CD4-positive, alpha-beta T cell (primary cell): ENCODE measurements at places on chromosomes 16 and 17.

GRCh38 chr16:30351586-30352419, 3.3 kb downstream of the CD2BP2 start:
- no peak overlapping the region for H3K4me3 ChIP-seq
- no peak overlapping the region for H3K27ac ChIP-seq
- no peaks in the 10 kb centered on the region for H3K27me3 ChIP-seq
- H3K4me1 ChIP-seq = peaks cover 35% of the 10 kb centered on the region
- H3K36me3 ChIP-seq = peaks cover 39% of the 10 kb centered on the region
- no peak for DNase-seq

- no peaks in the 10 kb centered on the region for H3K36me3 ChIP-seq
- no peak overlapping the region for H3K27ac ChIP-seq
- no peaks in the 10 kb centered on the region for H3K27me3 ChIP-seq
- no peak overlapping the region for H3K4me3 ChIP-seq
- DNase-seq = no peak
- H3K4me1 ChIP-seq = no peaks in the 10 kb centered on the region
Measured at GRCh38 chr16:81127051-81127450, 30.9 kb upstream of the GCSH start.

- no peak overlapping the region for H3K4me3 ChIP-seq
- no peak overlapping the region for H3K27ac ChIP-seq
- no peaks in the 10 kb centered on the region for H3K4me1 ChIP-seq
- no peaks in the 10 kb centered on the region for H3K36me3 ChIP-seq
- no peak for DNase-seq
Measured at GRCh38 chr16:60510941-60511340, 1525.3 kb downstream of the CDH8 start.

DNA sequence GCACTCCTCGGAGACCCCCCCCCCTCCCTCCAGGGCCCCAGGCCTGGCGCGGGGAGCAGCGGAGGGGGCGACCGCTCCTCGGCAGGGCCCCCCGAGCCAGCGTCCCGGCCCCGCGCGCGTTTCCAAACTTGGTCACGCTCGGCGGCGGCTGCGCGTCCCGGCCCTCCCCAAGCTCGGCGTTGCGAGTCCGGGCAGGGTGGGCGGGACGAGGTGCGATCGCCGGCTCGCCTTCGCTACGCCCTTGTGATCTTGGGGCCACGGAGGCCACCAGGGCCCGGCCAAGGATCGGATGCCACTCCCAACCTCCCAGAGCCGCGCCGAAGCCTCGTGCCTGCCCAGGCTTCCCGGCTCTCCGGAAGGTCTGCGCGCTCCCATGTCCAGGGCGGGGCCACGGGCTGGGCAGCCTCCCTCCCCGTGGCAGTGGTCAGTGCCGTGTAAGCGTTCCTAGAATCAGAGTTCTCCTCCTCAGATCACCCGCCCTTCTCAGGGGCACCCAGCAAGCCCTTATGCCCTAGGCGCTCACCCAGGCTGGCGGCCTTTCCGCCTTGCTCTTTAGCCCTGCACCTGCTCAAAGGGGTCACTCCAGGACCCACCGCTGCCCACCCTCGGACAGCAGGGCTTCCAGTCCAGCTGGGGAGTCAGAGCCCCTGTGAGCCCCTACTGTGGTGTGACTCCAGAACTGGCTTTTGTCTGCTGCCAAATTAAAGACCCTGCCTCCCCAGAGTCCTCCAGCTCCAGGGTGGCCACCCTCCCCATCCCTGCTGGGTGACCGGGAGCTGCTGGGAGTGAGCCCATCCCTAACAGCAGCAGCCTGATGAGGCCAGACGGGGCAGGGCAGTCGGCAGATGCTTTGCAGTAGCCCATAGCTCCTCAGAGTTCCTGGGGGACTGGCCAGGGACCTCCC, 12.2 kb upstream of the MRPS23 start:
- peaks cover 10% of the 10 kb centered on the region for H3K27me3 ChIP-seq
- H3K27ac ChIP-seq = no peak overlapping the region
- no peaks in the 10 kb centered on the region for H3K36me3 ChIP-seq
- peaks cover 21% of the 10 kb centered on the region for H3K4me1 ChIP-seq
- peak overlapping the region; percentile 52 for H3K4me3 ChIP-seq
- no peak for DNase-seq
